ENCODE measurements at places on chromosomes 5 and 9.

DNA sequence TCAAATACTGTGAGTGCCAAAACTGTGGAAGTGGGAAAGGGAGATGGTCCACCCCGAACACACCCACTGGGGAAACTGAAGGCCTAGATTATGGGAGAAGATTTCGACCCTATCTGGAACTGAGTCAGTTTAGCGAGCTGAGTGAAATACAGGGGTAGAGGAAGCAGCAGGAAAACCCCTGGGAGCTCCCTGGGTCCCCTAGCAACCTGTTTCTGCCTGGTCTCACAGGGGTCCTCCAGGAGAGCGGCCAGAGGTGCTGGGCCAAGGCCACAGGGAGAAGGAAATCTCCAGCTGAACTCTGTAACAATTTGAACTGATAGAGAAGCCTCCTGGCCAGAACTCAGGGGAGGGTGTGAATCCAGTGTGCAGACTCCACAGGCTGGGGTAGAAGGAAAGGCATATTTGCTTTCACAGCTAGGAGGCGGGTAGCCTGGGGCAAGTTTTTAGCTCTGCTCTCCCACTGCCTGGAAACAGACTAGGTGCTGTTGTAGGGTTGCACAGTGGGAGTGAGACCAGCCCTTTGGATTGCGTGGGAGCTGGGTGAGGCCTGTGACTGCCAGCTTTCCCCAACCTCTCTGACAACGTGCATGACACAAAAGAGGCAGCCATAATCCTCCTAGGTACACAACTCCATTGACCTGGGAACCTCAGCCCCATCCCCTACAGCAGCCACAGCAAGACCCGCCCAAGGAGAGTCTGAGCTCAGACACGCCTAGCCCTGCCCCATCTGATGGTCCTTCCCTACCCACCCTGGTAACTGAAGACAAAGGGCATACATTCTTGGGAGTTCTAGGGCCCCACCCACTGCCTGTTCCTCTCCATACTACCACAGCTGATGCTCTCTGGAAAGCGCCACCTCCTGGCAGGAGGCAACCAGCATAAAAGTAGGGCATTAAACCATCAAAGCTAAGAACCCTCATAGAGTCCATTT lies 78.8 kb upstream of the GPBP1 start:
- DNase-seq = peak; percentile 4

DNA sequence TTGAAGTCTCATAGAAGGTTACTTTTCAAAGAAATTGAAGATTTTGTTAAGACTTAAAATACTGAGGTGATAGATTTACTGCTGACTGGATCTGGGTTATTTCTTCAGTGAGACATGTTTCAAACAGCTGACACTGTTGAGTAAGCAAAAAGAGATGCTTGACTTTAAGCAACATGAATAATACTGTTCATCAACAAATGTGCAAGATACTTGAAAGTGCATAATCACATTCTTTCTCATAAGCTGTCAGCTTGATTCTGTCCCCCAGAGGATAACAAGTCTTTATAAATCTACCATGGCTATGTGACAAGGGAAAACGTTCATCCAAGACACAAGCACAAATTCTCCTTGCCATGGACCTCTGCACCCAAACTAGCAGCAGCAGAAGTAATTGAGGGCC lies 260.1 kb upstream of the CDH18 start:
- DNase-seq = no peak

- DNase-seq = no peak
Measured at GRCh38 chr5:43639566-43639965, 36.6 kb downstream of the NNT start.

GRCh38 chr5:172437445-172438318 lies 16.6 kb downstream of the SH3PXD2B start:
- peak; percentile 93 for DNase-seq

- DNase-seq = no peak
Measured at GRCh38 chr5:91283326-91283725, 99.8 kb downstream of the ARRDC3 start.

- DNase-seq = no peak
Measured at GRCh38 chr9:110143485-110143884, 64.5 kb downstream of the C9orf152 start.

GRCh38 chr9:126283799-126284465 lies 42.7 kb upstream of the MVB12B start:
- DNase-seq = no peak

- DNase-seq = no peak
Measured at GRCh38 chr9:19470567-19470966, 61.8 kb downstream of the ACER2 start.

- DNase-seq = no peak
Measured at GRCh38 chr9:3521966-3522365, 3.8 kb downstream of the RFX3 start.

DNA sequence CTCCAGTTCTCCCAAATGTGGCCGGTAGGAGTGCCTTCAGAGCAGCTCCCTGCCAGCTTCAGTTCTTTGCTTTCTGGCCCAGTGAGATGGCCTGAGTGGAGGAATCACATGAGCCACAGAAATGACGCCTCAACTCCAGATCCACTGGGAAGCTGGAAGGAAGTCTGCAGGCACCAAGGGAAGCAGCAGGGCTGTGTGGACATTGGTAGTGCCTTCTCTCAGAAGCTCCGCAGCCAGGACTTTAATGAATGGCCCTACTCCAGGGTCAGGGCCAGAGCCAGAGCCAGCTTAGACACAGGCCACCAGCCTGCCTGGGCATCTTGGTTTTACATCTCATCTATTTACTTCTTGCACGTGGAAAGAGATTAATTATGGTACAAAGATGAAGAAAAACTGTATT lies 12.0 kb upstream of the PSMB7 start:
- no peak for DNase-seq

DNA sequence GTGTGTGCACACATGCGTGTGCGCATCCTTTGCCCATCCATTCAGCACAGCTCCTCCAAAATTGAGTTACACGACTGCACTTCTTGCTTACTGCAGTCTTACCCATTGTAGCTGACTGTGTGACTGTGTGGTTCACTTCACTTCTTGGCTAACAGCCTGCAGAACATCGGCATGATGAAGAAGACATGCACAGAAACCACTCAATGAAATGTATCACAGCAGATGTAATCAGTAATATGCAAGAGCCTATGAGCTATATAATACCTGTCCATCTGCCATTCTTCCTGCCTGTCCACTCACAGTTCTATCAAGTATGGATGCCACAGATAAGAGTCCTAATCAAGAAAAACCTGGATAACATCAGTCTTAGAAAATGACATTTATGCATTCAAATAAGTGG lies 83.9 kb downstream of the TRPM3 start:
- no peak for DNase-seq

DNA sequence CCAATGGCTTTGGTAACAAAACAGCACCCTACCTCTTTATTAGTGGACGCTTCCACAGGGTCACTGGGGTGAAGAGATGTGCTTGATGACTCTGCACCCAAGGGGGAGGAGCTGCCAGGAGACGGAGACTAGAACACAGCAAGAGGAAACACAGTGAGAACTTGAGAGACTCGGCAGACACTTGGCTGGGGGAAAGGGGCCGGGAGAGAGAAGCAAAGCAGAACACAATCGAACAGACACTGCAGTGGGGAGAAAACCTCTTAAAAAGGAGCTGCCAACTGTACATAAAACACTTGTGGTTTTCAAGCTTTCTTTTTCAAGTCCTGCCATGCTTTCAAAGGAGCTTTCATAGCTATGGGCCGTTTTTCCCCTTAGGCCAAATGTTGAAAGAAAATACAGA lies 151.0 kb downstream of the ENTREP1 start:
- DNase-seq = no peak

DNA sequence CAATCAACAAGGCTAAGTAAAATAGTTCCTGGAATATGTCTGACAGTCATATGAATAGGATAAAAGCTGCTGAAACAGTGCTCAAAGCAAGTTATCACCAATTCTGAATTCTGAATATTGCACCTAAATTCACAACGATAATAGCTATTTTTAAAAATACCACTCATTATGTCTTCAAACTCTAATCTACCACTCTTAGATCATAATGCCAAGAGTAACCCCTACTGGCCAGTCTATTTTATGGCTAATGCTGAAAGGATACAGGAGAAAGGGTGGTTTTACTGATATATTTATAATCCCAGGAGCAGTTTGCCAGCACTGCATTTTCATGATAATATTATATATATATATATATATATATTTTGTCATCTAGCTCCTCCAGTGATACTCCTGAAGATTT lies 232.8 kb downstream of the PDE4D start:
- DNase-seq = peak; percentile 54

DNA sequence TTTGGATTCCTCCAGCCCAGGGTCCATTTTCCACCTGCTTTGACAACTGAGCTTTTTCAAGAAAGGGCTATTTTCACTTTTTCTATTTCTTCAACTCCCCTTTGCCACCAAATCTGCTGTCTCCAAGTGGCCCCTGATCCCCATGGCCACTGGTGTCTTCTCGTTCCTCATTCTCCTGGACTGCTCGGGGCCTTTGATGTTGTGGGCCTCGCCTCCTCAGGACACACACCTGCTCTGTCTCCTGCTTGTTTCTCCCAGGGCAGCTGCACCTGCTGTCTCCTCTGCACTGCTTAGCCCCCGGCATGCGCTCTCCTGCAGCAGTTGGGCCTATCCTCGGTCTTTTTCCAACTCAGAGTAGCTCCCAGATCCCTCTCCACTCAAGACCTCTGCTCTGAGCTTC lies 16.3 kb upstream of the NANS start:
- no peak for DNase-seq

DNA sequence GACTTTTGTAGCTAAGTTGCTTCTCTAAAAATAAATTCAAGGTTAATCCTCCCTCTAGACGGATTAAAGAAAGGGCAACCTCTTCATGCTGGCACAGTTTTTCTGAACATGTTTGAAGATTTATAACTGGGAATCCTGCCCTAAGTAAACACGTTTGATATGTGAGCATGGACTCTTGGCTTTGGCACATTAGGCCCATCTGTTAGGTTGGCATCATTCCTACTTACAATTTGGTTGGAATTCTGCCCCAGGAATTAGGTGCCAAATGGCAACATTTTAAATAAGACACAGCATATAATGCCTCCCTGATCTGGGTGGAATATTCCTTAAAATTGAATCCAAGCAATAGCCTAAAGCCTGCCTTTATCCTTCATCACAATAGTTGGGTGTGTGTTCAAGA lies 372.3 kb upstream of the CDH18 start:
- DNase-seq = no peak

DNA sequence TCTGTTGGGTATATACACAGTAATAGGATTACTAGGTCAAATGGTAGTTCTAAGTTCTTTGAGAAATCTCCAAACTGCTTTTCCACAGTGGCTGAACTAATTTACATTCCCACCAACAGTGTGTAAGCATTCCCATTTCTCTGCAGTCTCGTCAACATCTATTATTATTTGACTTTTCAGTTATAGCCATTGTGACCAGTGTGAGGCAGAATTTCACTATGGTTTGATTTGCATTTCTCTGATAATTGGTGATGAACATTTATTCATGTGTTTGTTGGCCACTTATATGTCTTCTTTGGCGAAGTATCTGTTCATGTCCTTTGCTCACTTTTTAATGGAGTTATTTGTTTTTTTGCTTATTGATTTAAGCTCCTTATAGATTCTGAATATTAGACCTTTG lies 596.2 kb upstream of the DAB2 start:
- no peak for DNase-seq

- DNase-seq = no peak
Measured at GRCh38 chr9:17905366-17905765, 326.5 kb downstream of the SH3GL2 start.

DNA sequence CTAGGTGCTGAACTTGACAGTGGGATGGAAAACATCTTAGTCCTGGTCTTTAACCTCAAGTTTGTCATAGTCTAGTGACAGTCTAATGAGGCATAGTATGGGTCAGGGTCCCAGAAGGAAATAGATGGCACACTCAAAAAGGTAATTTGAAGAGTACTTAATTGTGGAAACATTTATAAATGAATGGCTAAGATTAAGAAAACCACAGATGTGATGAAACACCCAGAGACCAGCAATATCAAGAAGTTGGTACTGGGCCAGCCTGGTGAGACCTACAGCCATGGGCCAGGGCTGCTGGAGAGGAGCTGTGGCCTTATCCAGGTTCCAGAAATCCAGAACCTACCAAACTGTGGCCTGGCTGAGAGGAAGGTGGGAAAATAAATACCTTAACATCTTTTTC lies 93.5 kb upstream of the ATG10 start:
- no peak for DNase-seq

DNA sequence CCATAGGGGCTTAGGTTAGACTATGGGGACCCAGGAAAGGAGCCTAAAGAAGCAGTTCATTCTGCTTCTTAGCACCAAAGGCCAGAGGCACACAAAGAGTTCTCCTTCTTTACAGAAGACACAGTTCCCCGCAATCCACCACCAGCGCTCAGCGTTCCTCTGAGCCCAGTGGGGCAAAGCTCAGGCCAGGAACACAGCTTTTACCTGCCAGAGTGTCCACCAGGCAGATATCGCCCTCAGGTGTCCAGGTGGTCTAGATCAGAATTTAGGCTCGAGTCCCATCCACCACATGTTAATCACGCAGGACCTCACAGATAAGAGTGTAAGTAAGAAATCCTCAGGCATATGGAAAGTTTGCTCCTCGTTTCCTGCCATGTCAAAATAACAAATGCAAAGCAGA lies 53.0 kb downstream of the UBE2QL1 start:
- no peak for DNase-seq

DNA sequence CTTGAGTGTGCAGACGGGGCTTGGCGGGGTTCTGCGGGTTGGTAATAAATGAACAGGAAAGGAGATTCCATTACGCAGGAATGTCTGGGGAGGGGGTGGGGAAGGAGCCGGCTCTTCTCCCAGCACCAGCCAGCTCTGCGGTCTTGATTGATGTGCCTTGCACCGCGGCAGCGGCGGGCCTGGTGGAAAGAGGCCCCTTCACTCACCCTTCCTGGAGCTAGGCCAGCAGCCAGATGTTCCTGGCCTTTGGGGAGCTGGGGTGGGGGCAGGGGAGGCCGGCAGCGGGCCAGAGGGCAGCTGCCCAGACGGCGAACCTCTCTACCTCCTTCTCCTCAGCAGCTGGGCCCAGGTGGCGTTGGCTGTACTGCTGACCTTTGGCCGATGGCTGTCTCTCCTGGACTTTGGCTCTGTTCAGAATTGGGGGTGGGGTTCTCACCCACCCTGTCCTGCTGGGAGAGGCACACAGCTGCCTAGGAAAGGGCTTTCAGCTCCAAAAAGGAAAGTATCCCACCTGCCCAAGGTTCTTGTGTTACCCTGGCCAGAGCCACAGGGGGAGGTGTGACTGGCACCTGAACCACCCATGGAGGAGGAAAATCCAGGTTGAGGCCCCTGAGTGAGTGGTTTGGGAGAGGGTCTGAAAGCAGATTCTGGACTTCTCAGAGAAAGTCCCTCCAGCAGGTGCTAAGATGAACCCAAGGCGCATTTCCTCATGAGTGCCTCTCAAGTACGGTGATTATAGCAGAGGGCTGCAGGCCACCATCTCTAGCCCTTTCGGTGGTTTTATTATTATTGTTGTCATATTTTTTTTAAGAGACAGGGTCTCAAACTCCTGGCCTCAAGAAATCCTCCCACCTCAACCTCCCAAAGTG lies 58.0 kb upstream of the SYNPO start:
- DNase-seq = no peak

GRCh38 chr9:127822108-127822507 lies 19.4 kb downstream of the FPGS start:
- no peak for DNase-seq

DNA sequence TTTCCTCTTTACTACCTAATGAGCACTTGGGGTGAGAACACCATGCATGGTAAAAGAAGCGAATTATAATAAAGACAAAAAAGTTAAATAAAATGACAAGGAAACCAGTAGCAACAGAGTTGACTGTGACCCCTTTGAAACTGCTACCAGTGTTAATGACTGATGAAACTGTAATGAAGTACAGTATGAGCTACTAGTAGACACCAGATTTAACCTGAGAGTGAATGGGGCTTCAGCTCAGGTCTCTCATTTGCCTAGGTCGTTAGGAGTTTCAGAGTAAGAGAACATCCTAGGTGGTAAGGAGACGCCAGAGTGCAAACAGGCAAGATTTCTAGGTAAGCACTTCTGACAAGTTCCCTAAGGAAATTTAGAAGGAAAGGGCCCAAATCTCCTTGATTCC lies 346.4 kb downstream of the BNC2 start:
- DNase-seq = no peak

All from brain microvascular endothelial cell (primary cell).